Omental fat pad (tissue), 4 donors: ENCODE measurements at places on chromosomes 7 and 10. TPM values are rescaled to one million over a fixed set of nuclear protein-coding genes. Genes with fewer than 3 reads are reported as not detected.
A peak's percentile ranks its signal among the peaks of the same experiment; 100 is the strongest.

The NME8 gene
- not detected for total RNA-seq

GRCh38 chr7:37832194-37832593 lies 16.2 kb upstream of the NME8 start:
- DNase-seq = no peak

The ZNF282 gene
- 15.5 TPM for total RNA-seq

The PAPOLB gene
- total RNA-seq = 0.19 TPM

- DNase-seq = no peak
Observed at GRCh38 chr7:39880556-39880955, 69.5 kb upstream of the CDK13 start.

GRCh38 chr7:129825209-129825970 lies 127.4 kb downstream of the UBE2H start:
- DNase-seq = peak; percentile 87
